ENCODE measurements at places on chromosomes 11 and 22.

GRCh38 chr22:33825761-33826160 lies 94.5 kb downstream of the LARGE1 start:
- DNase-seq: no peak

DNA sequence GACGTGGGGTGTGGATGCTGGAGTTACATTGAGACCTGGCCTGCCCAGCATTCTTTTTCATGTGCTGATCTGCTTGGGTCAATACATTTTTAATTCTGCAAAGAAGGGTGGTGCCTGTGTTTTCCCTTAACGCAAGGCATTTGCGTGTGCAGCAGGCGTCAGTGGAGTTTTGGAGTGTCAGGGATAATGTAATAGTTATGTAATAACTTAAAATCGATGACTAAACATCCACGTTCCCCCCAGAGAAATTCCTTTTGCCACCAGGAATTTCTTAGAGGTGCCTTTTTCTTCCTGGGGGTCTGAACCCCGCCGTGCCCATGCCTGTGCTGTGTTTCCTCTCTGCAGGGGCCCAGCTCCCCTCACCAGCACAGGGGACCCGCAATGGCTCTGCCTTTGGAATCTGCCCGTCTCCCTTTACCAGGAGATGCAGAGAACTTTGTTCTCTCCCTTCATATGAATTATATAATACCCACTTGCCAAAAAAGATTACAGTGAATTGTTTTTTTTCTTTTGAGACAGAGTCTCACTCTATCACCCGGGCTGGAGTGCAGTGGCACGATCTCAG lies 62.6 kb downstream of the TBC1D22A start:
- no peak for DNase-seq

GRCh38 chr11:86593833-86594232 lies 78.6 kb downstream of the ME3 start:
- DNase-seq: no peak

- DNase-seq: no peak
Observed at GRCh38 chr11:63614136-63614671, at the start of gene PLAAT3. Gene PLAAT3, minus strand, starts transcription at chr11:63614433. Its CDS starts 419 bp downstream, at chr11:63614014.

DNA sequence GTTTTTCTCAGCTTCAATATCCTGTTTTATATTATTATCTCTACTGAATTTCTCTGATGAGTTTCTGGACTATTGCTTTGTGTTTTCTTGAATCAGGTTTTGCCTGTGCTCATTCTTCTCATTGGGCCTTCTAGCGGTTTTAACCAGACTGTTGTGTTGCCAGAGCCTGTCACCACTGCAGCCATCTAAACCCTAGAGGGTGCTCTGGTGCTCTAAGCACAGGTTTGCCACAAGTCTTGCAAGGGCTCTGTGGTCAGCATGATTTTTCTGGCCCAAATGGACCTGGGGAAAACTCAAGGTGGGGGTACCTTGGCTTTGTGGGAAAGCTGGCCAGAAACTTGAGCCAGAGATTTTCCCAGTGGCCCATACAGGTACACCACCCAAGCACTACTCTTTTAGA lies 52.4 kb upstream of the TYR start:
- no peak for DNase-seq

DNA sequence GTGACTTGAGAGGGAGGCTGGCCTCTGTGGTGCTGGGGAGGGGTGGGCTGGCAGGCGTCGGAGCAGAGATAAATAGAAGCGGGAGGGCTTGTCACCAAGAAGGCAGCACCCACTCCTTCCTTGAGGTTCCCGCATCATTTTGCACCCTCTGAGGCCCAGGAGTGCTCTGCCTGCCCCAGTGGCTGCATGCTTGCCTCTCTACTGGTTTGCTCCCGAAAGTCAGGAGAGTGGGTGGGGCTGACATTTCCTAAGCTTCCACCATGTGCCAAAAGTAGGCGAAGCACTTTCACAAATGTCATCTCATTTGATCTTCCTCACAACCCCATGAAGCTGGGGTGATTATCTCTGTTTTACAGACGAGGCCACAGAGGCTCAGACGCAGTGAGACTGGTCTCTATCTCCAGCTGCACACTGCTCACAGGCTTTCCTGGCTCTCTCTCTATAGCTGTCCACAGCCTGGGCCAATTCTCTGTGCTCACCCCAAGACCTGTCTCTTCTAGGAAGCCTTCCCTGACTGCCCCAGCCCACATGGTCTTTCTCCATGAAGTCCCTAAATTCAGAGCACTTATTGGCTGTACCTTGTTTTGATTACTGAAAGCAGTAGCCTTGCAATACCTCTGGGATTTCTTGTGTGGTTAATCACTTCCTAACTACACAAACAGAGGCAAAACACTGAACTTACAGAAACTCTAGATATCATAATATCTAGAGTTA lies 2.6 kb upstream of the UCP3 start:
- no peak for DNase-seq

GRCh38 chr11:626475-627307 lies at the start of gene SCT:
Gene SCT, minus strand, starts transcription at chr11:627181. Its CDS starts 38 bp downstream, at chr11:627143.
- no peak for DNase-seq

GRCh38 chr11:57536947-57537619 lies at the start of gene SMTNL1:
Gene SMTNL1, plus strand, starts transcription at chr11:57537595. Its CDS starts 5,048 bp downstream, at chr11:57542643.
- no peak for DNase-seq

- no peak for DNase-seq
Observed at GRCh38 chr22:42889304-42889703, 32.2 kb upstream of the ARFGAP3 start.

DNA sequence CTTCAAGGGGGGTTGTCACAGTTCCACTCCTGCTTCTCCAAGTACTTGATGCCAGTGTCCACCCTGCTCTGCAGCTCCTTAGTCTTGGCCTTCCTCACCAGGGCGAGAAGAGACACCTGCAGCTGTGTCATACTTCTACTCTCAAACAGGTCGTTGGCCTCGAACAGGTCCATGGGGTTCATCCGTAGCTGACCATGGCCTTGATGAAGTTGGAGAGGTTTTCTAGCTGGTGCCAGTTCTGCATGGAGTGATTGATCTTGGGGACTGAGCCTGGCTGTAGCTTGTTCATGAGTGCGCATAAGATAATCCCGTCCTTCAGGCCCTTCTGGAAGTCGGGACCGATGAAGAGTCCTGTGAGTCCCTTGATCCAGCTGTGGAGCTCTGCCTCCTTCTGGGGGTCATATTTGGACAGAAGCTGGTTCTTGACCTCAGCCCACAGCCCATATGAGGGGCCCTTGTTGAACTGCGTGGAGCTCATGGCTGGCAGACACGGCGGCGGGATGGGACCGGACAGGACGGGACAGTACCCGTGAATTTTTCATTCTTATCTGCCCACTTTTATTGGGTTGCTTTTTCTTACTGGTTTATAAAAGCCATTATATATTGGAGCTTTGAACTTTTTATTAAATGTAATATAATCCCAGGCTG lies 33.4 kb upstream of the HORMAD2 start:
- DNase-seq: no peak

DNA sequence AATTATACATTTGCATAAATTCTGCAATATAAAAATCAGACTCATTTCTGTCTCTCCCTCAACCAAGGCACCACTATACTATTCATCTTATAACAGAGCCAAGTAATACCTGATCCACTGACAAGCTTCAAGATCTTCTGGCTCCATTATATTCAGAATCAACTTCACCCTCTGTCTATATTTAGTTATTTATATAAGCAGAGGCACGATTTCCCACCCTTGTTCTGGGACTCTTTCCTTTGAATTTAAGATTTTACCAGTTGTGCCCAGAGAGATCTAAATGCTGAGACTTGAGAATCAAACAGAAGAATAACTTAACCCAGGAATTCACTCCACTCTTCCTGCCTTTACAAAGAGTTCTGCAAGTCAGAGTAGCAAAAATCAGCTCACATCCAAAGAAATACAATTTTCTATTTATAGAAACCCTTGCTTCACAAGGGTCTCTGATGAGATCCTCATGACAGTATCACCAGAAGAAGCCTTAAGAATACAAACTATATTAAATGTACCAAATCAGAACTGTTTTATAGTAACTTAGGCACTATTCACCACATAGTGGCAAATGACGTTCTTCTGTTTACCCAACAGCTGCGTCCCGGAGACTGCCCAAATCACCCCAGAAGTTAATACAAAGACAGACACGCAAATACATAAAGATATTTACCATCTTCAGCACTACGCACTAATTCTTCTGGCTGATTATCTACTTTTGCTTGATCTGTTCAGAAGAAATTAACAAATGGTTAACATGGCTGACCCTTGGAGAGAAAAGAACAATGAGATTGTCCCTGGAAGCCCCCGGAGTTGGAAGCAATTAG lies 32.3 kb upstream of the CCDC89 start:
- DNase-seq: no peak

GRCh38 chr11:46438211-46438610 lies 46.6 kb upstream of the CHRM4 start:
- DNase-seq: no peak

- no peak for DNase-seq
Observed at GRCh38 chr11:31818874-31819331, 7.8 kb upstream of the PAX6 start.

- no peak for DNase-seq
Observed at GRCh38 chr22:44529827-44530523, 31.9 kb upstream of the RTL6 start.

- DNase-seq: peak; percentile 43
Observed at GRCh38 chr11:69280994-69281393, 13.0 kb upstream of the MYEOV start.

GRCh38 chr11:47399860-47400767 lies 8.3 kb upstream of the SLC39A13 start:
- DNase-seq: no peak

DNA sequence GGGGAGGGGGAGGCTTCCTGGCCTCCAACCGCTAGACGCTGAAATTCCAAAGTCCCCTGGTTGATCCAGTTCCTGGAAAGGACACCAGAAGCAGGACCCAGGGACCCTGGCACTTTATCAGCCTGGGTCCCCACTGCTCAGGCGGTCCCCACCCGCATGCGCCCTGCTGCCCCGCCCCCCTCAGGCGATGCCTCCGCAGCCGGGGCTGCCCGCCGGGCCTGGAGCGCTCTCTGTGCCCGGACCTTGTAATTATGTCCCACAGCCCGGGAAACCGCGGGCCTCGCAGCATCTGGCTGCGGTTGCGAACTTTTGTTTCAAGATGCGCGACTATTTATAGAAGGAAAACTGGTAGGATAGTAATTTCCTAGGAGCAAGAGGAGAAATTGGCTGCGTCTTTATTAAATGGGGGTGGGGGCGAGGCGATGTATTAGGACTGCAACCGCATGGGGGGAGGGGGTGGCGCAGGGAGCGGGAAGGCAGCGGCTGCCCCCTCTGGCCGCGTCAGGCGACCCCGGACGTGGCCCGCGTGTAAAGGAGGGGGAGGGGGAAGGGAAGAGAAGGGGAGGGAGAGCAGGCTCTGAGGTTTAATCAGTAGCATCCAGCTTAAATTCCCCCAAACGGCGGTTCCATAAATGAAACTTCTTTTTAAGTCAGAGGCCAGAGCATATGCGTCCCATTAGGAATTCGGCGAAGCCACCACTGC lies 6.1 kb downstream of the WNT7B start:
- DNase-seq: no peak

GRCh38 chr11:80455818-80456217 lies 1015.0 kb upstream of the TENM4 start:
- no peak for DNase-seq

- no peak for DNase-seq
Observed at GRCh38 chr11:88379130-88379529, 41.6 kb upstream of the CTSC start.

GRCh38 chr22:30636226-30637077 lies 871 bp downstream of the SLC35E4 start:
- DNase-seq: no peak

DNA sequence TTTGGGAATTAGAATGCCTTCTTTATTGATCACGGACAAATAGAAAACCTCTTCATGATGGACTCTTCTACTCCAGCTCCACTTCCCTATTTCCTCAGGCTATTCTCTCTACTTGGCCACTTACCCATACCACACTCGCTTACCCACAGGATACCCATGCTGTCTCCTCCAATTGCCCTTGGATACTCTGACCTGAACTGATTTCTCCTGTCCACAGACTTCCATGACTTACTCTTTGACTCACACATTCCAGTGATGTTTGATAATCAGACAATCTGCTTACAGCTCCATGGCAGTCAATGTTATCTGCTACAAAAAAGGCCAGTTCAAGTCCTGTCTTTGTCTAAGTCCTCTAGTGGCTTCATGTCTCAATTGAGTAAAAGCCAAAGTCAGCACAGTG lies 292.0 kb upstream of the CTSC start:
- DNase-seq: no peak

DNA sequence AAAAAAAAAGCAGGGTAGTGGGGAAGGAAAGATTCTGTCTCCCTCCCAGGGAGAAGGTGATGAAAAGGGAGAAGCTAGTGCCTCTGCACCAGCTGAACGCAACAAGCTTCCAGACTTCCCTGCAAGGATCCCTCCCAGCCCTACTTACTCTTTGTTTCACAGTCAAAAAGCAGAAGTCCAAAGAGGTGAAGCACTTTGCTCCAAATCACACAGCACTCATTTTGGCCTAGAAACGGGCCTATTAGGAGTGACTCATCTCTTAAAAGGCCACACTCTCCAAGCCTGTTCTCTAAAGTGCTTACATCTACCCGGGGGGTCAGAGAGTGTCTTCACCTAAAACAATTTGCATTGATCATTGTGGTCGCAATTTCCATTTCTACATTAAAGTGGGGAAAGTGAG lies 17.7 kb upstream of the GRK3 start:
- no peak for DNase-seq

DNA sequence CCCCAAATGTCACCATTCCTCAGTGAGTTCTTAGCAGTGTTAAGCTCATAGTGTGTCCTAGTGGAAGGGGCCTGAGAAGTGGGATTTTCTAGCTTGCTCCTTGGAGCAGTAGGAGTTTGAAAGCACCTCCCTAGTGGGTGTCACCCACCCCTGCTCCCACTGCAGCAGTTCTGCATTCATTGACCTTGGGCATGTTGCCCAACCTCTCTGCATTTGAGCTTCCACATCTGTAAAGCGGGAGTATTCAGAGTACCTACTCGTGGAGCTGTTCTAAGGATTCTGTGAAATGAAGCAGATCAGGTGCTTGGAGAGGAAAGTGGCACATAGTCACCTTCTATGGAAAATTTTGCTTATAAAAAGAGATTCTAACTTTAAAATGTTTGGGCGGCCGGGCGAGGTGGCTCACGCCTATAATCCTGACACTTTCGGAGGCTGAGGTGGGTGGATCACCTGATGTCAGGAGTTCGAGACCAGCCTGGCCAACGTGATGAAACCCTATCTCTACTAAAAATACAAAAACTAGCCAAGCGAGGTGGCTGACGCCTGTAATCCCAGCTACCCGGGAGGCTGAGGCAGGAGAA lies 16.9 kb downstream of the LMO2 start:
- no peak for DNase-seq

- DNase-seq: no peak
Observed at GRCh38 chr22:44594951-44595350, 96.9 kb upstream of the RTL6 start.

GRCh38 chr22:44968736-44969135 lies 41.1 kb downstream of the PHF21B start:
- DNase-seq: no peak
